Stimulated activated CD8-positive, alpha-beta memory T cell treated with anti-CD3 and anti-CD28 coated beads, Interleukin-2, amount 100 ng/mL, for 48 hours (primary cell): ENCODE measurements at places on chromosomes 12 and 14.

- no peak for DNase-seq
Observed at GRCh38 chr12:69421548-69421947, 48.6 kb upstream of the FRS2 start.

DNA sequence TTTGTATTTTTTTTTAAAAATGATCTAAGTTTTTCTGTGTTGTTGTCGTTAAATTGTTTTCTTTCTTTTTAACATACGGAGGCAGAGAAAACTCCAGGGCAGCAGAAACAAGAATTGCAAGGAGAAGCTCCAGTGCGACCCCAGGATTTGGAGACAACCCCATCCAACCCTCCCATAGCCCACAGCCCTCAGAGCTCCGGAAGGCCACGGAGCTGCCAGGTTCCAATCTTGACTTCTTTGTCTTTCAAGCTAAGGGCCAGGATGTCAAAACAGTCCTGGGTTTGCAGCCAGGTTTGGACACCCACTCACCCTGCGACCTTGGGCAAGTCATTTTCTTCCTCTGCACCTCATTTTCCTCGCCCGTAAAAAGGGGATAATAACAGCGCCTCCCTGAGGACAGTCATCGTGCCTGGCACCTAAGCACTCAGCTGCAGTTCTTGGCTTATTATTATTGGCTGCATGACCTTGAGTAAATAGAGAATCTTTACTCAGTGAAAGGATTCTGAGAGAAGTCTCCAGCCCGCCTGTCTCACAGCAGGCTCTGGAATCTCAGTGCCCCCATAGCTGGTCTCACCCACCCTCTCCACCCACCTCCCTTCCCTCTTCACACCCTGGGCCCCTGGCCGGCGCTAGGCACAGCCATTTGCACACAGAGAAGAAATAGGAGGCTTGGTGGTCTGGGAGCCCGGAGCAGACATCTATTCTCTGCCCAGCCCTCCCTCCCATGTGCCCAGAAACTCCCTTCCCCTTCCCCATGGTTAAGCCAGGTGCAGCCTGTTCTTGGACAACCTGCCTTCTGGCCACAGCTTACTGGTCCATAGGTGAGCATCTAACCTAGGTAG lies 79.4 kb upstream of the BCL11B start:
- no peak for DNase-seq

DNA sequence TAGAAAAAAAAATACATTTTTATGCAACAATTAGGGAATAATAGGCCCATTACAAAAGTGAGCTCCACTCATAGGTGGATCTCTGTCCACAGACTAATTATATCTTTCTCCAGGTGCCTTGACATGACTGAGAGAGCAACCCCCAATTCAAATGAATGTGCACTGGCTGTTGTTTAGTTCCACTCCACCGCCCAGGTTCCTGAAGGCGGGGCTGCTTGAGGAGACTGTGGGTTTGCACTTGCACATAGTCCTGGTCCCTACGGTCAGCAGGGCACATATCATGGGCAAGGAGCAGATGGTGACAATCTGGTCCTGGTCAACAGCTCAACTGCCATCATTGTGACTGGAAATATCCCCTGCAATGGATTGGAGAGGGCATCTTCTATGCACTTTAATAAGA lies 195.6 kb upstream of the PWP1 start:
- no peak for DNase-seq

DNA sequence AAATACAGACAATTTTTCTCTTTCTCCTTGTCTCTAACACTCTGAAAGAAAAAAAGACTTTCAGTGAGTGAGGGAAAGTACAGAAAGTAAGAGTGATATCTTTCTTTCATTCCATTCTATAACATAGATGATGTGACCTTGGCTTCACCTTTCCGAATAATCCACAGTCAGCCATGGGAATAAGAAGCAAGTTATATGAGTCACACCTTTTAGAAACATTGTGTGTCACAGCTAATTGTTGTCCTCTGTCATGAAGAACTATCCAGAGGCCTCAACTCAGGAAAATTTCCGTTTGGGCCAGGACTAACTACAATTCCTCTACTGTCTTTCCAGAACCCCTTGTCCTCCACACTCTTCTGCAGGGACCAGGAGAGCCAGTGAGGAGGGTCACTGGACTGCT lies 209.7 kb upstream of the FAR2 start:
- DNase-seq, result no peak

DNA sequence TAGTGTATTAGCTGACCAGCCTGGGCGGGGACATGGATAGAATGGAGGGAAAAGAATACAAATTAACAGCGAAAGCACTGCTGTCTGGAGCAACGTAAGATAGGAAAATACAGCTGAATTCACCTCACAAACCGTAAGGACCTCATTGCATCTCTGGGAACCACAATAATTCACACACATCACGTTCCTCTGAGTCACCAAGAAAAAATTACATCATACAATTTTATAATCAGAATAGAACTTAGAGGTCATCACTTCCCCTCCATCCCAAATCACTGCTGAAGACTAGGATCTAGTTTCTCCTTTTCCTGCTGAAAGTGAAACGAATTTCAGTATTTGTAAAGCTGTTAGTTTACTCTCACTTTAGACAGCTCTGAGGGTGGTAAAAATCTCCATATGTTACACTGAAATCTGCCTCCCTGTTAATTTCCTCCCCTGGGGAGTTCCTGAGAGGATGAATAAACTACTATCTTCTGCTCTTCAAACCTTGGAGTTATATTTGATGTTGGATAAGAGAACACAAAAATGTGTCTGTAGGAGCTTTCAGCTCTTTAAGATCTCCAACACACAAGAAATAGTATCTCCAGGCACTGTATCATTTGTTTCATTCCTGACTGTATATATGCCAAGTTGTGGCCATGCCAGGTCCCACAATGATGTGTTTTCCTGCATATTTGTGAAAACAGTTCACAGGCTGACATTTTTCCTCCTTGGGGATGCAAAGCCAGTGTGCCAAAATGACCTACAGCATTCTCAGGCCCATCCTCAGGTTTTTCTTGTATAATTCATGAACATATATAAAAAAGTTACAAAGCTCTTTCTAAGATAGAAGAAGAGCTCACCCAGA lies 63.8 kb upstream of the SSTR1 start:
- DNase-seq, result no peak

- DNase-seq, result no peak
Observed at GRCh38 chr14:63454863-63455622, 88.1 kb downstream of the PPP2R5E start.

- DNase-seq, result no peak
Observed at GRCh38 chr14:75604979-75605851, 26.8 kb downstream of the FLVCR2 start.

DNA sequence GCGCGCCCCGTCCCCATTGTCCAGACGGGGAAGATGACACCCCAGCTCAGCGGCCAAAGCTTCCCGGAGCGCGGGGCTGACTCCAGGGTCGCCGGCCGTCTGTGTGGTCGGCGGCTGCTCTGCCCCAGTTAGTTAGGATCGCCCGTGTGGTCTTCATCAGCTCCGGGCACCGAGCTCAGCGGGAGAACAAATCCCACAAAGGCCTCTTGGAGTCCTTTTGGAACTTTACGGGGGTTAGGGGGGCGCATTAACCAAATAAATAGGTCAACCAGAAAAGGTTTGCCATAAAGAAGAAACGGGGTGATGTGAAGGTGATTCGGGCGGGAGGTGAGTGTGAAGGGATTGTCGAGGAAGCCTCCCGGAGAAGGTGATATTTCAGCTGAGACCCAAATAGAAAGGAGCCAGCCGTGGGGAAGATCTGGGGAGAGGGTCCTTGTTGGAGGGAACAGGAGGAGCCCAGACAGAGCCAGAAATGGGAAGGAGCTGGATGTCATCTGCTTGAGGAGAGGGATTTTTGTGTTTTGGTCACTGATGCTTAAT lies 697 bp downstream of the ATP6V0A2 start:
- DNase-seq, result no peak

DNA sequence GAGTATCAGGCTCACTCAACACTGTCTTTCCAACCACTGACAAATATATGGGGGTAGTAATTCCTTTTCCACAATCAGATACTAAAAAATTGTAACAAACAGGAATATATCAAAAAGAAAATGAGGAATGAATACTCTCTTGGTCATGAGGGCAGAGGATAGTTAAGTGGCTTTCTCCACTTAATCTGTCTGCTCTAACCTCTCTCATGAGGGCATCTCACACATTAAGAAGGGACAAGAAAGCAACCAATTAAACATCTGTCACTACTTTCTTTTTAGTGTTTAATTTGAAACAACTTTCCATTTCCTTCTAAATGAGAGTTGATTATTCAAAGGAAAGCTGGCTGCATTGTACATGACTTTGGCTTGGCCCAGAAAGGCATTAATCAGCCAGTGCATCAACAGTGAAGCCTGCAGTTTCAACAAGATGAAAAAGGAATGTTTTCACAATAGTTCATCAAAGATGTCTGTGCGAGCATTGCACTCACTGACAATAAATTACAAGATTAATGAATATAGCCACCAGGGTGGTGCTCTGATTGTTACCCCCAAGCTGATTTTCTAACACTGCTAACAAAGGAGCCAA lies 142.0 kb downstream of the SEC23A start:
- no peak for DNase-seq

GRCh38 chr14:66003082-66003730 lies 483.0 kb upstream of the CCDC196 start:
- DNase-seq, result no peak

DNA sequence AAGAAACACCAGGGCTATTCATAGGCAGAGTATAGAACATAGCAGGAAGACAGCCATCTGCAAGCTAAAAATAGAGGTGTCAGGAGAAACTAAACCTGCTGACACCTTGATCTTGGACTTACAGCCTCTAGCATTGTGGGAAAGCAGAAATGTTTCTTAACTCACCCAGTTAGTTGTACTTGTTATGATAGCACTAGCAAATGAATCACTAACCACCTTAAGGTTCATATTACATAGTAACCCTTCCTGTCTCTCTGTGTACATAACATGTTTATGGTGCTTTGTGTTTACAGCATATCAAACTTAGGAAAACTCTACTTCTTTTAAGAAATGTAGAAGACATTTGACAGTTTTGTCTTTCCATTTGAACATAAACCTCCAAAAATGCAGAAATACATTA lies 1031.3 kb downstream of the FSCB start:
- DNase-seq, result no peak

GRCh38 chr14:105419195-105420091 lies at the start of gene MTA1:
Gene MTA1 (plus strand): TSS chr14:105419827. CDS start chr14:105420036, 209 bp downstream.
- no peak for DNase-seq

DNA sequence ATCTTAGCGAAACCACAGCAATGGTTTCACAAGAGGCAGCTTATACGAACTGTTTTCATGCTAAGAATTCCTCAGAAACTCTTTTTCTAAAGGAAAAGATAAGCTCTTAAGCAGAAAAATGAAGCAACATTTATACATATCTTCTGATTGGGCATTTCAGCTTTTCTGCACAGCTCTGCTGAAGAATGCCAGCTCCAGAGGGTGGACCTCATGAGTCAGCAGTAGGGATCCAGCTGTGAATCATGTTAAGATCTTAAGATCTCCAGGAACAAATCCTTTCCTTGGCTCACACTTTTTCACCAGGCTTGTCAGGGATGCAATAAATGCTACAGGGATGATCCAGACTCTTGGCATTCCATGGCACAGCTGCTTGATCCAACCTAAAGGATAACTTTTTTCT lies 477.1 kb upstream of the CCDC196 start:
- no peak for DNase-seq

GRCh38 chr14:69574263-69574953 lies at the start of gene CCDC177:
Gene CCDC177 (minus strand): TSS chr14:69574871. CDS start chr14:69573622, 1,249 bp downstream.
- DNase-seq, result peak; percentile 73

- DNase-seq, result no peak
Observed at GRCh38 chr12:91622037-91622436, 439.4 kb upstream of the DCN start.

- no peak for DNase-seq
Observed at GRCh38 chr12:106974511-106974910, 12.4 kb downstream of the MTERF2 start.

- no peak for DNase-seq
Observed at GRCh38 chr12:2625289-2625612, 169.5 kb upstream of the FKBP4 start.

DNA sequence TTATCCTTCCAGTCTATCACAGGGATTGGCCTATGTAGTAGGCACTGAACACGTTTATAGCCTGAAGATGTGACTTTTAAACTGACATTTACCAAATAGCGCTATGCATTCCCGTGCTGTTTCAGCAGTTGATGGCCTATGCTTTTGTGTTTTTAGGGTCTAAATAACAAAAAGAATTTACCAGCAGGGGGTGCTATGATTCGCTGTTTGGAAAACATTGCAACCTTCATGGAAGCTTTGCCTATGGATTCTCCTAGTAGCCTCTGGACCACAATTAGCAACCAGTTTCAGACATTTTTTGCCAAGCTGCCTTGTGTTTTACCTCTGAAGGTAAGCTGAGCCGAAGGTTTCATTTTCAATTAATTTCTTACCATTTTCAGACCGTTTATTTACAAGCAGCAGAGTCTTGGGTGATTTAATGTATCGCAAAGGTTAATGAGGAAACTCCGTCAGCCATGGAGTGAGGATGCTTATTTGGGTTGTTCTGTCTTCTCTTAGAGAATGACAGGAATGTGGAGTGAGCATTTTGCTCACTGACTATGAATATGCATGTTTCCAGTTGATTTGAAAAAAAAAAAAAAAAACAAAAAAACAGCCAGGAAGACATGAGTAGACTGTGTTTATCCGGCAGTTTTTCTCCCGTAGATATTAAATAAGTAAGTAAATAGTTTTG lies 133.1 kb downstream of the PRIMA1 start:
- no peak for DNase-seq

- no peak for DNase-seq
Observed at GRCh38 chr14:93533437-93533836, 102.7 kb downstream of the UNC79 start.

DNA sequence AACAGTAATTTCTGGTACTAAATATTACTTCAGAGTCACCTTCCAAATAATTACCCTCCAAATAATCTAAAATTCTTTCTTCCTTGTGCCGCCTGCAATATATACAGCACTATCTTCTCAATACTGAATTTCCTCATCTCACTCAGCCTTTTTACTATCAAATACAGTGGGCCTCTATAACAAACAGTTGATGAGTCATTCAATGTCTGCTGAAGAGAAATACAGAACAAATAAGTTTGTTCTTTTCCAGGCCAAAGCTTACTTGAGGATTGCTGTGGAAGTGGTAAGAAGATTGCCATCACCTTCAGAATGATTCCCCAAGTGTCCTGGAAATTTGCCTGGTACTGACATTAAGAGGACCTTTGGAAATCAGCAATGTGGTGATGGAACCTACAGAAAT lies 218.2 kb upstream of the ARHGAP5 start:
- no peak for DNase-seq

DNA sequence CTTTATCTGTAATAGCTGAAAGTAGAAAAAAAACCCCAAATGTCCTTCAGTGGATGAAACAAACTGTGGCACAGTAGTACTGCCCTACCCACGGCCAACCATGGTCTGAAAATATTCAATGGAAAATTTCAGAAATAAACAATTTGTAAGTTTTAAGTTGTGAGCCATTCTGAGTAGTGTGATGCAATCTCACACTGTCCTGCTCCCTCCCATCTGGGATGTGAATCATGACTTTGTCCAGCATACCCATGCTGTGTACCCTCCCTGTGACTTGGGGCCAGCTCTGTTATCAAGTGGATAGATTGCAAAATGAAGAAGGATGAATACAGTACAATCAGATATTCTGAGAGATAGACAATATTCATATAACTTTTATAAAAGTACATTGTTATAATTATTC lies 106.2 kb downstream of the SMOC1 start:
- no peak for DNase-seq
